ENCODE measurements at places on chromosomes 6 and 20.

DNA sequence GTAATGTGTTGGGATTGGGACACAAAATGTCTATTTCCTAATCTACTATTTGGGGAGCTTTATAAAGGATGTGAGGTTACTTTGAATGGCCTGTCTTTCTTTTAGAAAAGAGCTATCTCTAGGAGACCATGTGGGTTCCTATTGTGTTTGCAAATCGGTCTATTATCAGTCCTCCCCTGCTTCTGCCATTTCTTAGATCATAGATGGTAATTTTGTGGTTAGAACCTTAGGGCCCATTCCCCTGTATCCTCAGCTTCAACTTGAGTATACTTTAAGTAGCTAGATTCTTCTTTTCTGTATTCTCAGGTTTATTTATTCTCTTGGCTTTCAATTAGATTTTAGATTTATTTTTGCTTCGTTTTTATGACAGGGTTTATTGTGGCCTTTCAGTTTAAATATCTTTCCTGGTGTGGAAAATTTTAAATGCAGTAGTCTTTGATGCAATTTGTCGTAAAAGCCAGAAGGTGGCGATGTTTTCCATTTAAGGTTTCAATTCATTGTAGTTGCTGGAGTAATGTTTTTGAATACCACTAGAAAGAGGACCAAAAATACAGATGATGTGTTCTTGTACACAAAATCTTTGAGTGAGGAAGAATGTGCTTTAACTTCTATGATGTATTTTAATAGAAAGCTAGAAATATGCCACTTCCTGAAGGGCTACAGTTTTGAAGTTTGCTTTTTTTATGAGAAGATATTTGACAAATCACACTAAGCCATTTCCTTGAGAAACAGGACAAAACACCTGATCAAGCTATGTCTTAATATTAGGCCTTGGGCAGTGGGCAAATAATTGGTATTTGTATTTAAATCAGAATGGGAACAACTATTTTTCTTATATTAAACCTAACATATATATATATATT, 20.3 kb downstream of the TBPL1 start:
- peak; percentile 14 for DNase-seq

DNA sequence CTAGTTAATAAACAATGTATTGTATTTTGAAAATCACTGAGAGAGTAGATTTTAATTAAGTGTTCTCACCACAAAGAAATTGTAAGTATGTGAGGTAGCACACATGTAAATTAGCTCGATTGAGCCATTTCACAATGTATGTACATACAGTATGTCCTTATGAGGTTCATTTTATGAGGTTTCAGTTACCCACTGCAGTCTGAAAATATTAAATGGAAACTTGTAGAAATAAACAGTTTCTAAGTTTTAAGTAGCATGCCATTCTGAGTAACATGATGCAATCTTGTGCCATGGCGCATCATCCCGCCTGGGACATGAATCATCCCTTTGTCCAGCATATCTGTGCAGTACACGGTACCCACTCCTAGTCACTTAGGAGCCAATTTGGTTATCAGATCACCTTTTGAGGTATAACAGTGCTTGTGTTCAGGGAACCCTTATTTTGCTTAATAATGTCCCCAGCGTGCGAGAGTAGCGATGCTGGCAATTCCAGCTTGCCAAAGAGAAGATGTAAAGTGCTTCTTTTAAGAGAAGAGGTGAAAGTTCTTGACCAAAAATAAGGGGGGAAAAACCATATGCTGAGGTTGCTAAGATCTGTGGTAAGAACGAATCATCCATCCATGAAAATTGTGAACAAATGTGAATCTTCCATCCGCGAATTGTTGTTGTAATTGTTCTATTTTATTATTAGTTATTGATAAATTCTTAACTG, 64.7 kb downstream of the KCNS1 start:
- DNase-seq = no peak

- DNase-seq = peak; percentile 41
These were observed 4.0 kb upstream of the SPATS1 start for GRCh38 chr6:44338228-44339122.

DNA sequence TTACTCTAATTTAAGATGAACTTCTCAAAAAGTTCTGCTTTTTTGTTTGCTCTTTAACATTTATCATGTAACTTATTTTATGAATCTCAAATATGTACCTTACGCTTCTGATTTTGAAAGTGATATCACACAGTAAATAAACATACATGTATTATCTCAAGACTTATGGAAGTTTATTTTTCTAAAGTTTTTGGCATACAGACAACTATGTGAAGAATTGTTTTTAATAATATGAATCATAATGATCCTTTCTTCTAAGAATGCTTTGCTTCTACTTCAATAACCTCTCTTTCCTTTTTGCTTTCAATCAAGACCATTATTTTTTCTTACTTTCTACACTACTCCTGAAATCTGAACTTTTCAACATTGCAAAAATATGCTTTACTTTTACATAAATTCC, 816.4 kb downstream of the EYS start:
- no peak for DNase-seq

DNA sequence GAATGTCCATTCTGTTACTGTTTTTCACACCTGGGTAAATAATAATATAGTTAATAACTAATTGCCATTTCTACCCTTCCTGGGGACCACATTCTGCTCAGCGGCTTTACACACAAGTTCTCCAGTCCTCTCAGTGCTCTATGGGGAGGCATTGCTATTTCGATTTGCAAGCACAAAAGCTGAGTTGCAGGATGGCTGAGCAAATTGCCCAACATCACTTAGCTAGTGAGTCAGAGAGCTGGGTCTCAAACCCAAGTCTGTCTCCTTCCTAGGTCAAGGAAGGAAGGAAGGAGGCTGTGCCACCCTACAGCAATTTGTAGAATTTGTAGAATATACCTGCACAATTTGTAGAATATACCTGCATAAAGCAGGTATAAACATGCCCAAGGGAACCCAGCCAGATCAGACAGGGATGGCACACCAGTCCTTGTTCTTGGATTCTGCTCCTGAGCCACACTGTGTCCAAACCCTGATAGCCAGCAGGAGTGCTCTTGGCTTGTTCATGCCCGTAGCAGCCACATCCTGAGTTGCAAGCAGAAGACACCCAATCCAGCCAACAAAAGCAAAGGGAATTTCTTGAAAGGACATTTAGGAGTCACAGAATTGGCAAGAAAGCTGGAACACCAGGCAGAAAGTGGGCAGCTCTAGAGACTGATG, 56.9 kb downstream of the LY86 start:
- no peak for DNase-seq

- DNase-seq = no peak
These were observed 1567.8 kb upstream of the DEFB115 start for GRCh38 chr20:29689411-29690225.

DNA sequence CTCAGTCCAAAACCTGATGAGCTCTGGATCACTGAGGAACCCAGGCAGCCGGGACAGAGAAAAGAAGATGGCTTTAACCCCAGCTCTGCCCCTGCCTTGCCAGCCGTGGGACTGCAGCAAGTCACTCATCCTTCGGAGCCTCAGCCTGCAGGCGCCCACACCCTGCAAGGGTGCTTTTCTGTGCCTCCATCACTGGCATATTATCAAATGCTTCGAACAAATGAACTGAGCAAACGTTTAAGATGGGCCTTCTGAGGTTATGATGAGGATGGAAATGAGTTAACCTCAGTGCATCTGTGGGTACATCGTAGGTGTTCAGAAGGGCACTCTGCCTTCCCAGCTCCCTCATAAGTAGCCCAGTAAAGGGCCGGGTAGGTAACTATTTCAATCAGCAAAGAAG, 79.0 kb downstream of the NFATC2 start:
- DNase-seq = no peak

DNA sequence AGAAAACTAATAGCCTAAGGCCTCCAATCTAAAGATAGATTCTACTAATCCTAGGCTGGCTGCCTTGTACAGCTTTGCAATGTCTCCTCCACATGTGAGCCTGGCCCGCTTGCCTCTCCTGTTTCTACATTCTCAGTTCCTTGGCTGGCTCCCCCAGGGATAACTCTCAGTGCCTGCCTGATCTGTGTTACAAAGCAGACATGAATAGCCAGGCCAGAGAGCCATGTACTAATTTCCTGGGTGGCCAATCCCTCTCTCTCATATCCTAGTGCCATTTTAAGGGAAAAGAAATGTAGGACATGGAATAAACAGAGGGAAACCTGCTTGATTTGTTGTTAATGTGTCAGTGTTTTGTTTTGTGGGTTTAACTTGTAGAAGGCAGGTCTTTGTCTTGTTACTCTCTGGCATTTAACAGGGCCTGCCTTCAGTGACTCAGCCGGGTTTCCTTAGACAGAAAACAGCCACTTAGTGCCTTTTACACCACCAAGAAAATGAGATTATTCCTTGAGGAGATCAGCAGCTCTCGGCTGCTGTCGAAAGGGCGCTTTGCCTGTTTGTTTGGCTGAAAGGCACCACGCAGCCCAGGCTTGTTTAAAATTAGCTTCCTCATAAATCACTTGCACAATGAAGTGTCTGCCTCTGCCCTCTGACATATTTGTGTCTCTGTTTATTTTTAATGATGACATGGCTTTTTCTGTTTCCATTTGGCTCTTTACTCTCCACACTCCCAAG, 702.7 kb downstream of the MAFB start:
- DNase-seq = no peak

DNA sequence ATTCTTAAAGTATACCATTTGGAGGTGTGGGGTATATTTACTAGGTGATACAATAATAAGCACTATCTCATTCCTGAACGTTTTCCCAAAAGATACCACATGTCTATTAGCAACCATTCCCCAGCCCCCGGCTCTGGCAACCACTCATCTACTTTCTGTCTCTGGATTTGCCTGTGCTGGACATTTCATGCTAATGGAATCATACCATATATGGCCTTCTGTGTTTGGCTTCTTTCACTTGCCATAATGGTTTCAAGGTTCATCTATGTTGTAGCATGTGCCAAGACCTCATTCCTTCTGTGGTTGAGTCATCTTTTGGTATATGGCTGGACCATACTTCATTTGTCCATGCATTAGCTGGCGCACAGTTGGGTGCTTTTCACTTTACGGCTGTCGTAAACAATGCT, 39.7 kb downstream of the BCAS4 start:
- DNase-seq = no peak
